ENCODE measurements at places on chromosomes 7 and 10.
A peak's percentile ranks its signal among the peaks of the same experiment; 100 is the strongest.

- peak; percentile 68 for DNase-seq
These were observed 47.1 kb upstream of the HYAL4 start for GRCh38 chr7:123797673-123798531.

GRCh38 chr10:24650669-24651391, 72.9 kb downstream of the ARHGAP21 start:
- DNase-seq = no peak

DNA sequence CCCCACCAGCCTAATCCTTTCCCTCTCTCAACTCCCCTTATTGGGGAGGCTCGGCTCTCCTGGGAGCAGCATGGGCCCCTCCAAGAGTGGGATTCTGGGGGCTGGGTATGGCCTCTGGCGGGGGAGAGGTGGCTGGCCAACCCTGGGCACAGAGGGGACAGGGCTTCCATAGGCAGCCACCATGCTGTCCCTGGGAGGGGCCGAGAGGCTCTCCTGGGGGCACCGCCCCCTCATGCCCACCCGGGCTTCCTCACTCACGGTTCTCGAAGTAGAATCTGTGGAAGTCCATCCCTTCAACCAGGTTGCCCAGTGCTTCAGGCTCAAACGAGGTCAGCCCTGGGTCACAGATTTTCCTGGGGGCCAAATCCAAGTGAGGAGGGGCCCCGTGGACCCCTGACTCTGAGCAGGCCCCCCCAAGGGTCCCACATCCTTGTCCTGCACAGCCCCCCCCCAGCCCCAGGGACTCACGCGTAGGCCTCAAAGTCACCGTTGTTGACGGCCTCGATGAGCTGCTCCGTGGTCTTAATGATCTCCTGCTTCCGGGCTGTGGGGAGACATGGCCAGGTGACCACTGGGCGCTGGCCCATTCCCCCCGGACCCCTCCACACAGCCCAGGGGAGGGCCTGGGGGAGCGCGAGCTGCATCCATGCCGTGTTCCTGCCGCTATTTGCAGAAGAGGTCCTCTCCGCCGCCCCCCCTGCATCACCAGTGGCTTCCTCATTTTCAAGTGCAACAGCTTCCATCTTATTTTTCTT, 19.8 kb downstream of the YKT6 start:
- peak; percentile 83 for DNase-seq

- DNase-seq = no peak
These were observed 27.0 kb downstream of the UBTD1 start for GRCh38 chr10:97525683-97526110.

DNA sequence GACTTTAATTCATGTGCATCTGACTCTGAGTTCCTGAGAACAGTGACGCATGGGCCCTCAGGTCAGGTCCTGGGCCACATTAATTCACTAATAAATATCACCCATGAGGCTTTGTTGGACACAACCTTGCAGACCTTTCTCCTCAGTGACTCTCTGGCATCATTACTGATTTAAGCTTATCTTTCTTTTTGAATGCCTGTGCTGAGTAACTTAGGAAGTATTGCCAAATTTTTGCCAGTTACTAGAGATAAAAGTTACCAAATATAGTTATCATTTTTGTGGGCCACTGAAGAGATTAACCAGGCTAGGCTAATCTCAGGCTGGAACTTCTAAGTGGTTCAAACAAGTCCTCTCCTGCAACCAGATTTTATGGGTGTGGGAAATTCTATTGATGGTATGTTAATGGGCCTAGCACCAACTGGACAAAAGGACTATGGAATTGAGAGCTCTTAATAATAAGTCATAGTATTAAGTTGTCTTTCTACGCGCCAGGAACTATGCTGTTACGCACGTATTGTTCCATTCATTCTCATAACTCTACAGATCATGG, 28.8 kb upstream of the PRTFDC1 start:
- no peak for DNase-seq

- peak; percentile 5 for DNase-seq
These were observed 56.7 kb downstream of the NSUN6 start for GRCh38 chr10:18594574-18595156.

DNA sequence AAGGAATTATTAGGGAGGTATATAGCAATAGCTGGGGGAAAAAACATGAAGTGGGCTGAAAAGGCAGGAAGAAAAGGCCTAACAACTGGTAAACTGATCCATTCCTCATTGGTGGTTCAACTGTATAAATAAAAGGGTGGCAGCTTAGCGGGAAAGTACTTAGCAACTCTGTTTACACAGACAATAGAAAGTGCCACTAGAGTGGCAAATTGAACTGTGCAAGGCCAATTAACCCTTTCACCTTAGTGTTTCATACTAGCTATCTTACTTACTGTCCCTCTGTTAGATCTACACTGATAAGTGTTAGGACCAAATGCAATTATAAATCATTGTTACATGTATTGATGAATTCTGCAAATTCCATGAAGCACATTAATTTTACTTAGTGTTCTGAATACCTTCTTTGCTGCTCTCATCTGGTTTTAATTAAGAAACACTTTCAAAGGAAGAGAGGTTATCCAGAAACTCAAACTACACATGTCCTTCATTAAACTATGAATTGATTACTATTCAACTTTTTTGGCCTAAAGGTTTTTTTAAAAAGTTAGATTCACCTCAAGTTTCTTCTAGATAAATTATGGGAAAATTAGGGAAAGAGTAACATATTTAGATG, 28.0 kb downstream of the DNAJC1 start:
- DNase-seq = no peak

DNA sequence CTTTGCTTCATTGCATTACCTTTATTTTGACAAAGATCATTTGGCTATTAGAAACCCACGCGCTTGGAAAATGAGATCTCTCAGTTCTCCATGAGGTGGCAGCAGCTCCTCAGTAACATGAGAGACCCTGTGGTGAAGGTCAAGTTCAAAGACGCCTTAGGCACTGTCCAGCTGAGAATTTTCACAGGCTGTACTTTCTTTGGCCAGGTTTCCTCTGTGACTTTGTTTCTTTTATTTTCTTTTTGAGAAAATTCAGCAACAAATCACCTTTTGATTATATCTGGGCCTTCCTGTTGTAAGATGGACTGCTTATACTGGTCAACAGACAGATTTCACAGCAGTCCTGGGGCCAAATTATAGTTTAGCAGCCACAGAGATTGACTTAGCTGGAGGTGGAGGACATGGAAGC, 54.5 kb downstream of the RAB18 start:
- DNase-seq = peak; percentile 84

GRCh38 chr7:22681852-22682657, 44.9 kb upstream of the IL6 start:
- DNase-seq = no peak

DNA sequence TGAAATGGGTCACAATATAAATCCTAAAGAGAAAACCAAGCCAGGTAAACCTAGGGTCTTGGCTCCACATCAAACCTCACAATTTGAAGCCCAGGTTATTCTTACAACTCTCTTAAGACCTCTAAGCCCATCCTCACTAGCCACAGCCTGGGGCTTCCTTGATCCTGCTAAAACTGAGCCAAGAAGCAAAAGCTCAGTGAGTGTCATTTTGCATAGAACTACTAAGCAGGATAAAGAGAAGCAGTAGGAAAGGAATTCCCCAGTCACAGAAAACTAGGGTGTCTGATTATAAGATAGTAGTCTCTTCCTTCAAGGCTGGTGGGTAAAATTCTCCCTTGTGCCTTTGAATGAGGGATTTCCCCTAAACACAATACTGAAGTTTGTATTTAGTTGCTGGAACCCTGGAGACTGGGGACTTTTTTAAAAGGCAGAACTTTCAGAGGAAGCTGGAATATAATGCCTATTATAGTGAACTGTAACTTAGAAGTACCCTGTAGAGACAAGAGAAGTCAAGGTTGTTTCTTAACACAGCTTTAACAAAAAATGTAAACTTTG, 196.6 kb upstream of the KIAA1217 start:
- no peak for DNase-seq

GRCh38 chr10:124354411-124355382, 64.0 kb downstream of the OAT start:
- peak; percentile 96 for DNase-seq

GRCh38 chr10:3208481-3209406, 36.2 kb upstream of the PITRM1 start:
- no peak for DNase-seq

- DNase-seq = no peak
These were observed 14.2 kb downstream of the FBH1 start for GRCh38 chr10:5904227-5904626.

DNA sequence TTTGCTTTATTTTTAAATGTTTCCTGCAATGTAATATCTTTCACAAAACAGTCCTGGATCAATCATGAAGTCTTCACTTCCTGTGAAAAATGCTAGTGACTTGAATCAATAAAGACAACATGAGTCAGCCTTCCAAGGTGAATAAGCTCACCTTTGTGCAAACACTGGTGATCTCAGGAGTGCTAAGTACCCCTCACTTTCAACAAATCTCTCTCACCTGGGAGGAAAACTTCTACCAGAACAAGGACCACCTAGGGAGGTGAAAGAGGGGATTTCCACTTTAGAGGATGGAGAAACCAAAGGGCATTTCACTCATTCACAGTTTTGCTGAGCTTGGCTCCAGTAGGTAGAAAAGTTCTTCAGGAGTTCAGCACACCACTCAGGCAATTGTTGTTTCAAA, 64.8 kb downstream of the CALD1 start:
- DNase-seq = no peak

DNA sequence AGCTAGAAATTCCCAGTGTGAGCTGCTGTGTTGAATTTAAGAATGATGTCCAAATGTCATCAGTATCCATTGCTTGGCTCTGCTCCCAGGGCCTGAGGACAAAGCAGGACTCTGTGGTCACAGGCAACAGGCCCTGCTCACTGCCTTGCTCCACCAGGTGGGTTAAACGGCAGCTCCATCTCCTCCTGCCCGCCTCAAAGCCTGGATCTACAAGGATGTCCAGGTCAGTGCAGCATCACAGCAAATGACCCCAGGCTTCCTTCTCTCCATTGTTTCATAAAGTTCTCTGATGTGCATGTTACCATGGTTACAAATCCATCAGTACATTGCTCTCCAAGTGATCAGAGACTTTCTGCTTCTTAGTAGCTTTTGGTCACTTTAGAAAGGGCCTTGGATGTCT, 322.0 kb upstream of the ZNF32 start:
- no peak for DNase-seq

DNA sequence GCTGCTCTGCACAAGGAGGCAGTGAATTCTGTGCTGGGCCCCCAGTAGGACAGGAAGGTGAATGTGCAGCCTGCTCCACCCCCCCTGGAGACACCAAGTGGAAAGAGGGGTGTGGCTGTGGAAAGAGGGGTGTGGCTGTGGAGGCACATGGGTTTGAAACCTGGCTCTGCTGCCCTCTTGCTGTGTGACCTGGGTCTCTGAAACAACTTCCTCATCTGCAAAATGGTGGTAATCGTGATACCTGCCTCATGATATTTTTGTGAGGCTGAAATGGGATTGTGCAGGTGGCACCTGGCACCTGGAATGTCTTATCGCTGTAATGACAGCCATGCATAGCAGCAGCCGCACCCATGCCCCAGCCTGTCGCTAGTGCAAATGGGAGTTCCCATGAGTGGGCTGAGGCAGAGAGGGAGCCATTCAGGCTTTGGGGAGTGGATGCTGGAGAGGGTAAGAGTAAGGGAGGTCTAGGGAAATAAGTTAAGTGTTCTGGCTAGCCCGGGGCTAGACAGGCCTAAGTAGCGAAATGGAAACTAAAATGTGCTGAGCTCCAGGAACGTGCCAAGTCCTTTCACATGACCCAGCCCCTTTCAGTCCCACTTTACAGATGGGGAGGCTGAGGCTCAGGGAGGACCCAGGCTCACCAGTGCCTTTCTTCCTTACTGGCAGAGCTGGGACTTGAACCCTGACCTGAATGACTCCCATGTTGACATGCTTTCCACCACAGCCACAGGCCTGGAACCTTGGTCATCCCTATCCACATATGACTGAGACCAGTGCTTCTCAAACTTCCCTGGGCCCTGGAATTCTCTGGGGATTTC, 35.0 kb downstream of the C10orf105 start:
- no peak for DNase-seq

- DNase-seq = no peak
These were observed 529.1 kb downstream of the PHTF2 start for GRCh38 chr7:78327718-78328117.

- no peak for DNase-seq
These were observed 727.8 kb downstream of the GRM8 start for GRCh38 chr7:126524967-126525366.

DNA sequence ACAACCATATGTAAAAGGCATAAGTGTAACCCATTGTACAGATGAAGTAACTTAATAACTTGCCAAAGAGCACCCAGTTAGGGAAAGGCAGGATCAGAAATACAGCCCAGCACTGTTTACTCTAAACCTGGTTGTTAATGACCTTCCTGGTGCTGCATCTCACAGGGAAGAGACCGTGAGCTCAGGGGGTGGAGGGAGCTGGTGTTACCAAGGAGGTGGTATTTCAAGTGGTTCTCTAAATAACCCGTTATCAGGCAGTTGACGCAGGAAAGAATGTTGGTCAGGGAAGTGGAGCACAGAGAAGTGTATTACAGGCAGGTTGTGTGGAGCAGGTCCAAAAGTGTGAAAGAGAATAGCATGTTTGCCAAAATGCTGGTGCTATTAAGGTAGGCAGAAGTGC, 4.4 kb upstream of the ST7 start:
- peak; percentile 42 for DNase-seq

GRCh38 chr7:129952086-129952652, 591 bp downstream of the UBE2H start:
- DNase-seq = peak; percentile 72
